Epithelial cell of esophagus (primary cell): ENCODE measurements at places on chromosomes 4 and X.
A peak's percentile ranks its signal among the peaks of the same experiment; 100 is the strongest.

DNA sequence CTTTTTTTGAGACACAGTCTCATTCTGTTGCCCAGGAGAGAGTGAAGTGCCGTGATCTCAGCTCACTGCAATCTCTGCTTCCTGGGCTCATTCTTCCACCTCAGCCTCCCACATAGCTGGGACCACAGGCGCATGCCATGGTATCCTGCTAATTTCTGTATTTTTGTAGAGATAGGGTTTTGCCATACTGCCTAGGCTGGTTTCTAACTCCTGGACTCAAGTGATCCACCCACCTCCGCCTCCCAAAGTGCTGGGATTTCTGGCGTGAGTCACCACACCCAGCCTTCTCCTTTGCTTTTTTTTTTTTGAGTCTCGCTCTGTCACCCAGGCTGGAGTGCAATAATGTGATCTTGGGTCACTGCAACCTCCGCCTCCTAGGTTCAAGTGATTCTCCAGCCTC lies 94.1 kb downstream of the PDS5A start:
- DNase-seq = peak; percentile 38

DNA sequence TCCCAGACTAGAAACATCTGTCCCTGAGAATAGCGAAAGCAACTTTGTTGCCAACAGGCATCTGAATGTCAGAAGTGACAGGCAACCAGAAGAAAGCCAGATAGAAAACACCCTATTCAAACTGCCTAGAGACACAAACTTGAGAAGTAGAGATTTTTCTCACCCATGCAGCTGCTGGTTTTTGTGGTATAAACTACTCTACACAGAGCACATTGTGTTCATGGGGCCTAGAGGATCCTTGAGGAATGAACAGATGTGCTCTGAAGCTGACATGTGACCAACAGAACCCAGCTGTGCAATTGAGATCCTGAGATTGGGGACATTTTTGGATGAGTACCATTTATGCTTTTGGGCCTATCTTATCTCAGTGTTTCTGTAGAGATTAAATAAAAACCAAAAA lies 63.6 kb upstream of the NRK start:
- DNase-seq = no peak

DNA sequence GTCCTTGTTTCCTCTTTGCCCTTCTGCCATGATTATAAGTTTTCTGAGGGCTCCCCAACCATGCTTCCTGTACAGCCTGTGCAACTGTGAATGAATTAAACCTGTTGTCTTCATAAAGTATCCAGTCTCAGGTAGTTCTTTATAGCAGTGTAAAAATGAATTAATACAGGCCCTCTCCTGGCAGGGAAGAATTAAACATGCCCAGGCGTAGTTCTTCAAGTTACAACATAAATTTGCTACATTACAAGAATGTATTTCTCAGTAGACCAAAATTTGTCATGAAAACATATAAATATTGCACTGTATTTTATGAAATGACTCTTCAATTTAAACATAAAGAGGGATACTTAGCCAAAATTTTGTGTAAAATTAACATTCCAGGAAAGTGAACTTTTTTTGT lies 1089.9 kb upstream of the PCDH10 start:
- DNase-seq = peak; percentile 77

DNA sequence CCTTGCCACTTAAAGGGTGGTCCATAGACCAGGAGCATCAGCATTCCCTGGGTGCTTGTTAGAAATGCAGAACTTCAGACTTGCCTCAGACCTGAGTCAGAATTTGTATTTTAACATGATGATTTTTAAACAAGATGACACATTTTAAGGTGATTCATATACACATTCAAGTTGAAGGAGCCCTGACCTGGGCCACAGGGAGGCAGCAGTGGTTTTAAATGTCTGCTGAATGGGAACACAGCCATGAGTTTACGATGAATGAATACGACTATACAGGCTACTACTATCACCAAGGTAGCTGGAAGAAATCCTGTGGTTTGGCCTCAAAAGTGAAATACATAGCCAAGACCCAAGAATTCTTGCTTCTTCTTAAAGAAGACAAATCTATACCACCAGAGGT lies 2.9 kb downstream of the HDAC8 start:
- DNase-seq = peak; percentile 77

GRCh38 chrX:112457788-112458187 lies 221.9 kb downstream of the LHFPL1 start:
- DNase-seq = no peak

DNA sequence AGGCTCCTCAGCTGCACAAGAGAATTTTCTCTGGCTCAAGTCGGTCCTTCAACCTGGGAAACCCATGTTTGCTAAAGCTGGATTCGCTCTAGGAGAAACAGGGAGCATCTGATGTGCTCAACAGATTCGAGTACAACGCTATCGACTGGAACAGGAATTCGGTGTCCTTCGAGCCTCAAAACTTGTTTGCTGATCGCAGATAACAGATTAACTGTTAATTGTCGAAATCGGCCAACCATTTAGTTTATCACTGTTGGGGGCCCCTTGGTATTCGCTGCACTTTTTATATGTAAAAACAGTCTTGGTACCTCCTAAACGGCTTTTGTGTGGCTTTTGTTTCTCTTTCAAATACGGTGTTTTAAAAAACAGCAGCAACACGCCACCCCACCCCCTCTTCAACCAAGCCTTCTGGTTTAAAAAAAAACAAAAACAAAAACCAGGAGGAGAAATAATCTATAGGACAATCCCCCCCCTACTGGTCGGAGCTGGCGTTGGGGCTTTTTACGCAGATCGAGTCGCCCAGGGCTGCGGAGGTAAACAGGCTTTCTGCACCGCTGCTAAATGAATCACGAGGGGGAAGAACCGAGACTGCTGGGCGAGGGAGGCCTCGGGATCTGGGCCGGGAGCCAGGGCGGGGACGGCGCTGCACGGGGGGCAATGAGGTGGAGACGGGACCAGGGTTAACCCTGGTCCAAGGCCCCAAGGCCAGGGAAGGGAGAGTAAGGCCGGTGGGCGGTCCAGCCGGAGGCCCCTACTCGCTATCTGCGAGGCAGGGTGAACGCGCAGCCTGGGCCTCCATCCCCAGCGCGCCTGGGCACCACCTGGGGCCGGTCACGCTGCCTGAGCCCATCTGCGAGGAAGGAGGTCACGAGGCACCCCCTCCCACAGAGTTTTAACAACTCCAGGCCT lies 71.7 kb upstream of the BCOR start:
- peak; percentile 72 for DNase-seq

GRCh38 chr4:28444886-28445496 lies 1584.3 kb downstream of the STIM2 start:
- peak; percentile 55 for DNase-seq

DNA sequence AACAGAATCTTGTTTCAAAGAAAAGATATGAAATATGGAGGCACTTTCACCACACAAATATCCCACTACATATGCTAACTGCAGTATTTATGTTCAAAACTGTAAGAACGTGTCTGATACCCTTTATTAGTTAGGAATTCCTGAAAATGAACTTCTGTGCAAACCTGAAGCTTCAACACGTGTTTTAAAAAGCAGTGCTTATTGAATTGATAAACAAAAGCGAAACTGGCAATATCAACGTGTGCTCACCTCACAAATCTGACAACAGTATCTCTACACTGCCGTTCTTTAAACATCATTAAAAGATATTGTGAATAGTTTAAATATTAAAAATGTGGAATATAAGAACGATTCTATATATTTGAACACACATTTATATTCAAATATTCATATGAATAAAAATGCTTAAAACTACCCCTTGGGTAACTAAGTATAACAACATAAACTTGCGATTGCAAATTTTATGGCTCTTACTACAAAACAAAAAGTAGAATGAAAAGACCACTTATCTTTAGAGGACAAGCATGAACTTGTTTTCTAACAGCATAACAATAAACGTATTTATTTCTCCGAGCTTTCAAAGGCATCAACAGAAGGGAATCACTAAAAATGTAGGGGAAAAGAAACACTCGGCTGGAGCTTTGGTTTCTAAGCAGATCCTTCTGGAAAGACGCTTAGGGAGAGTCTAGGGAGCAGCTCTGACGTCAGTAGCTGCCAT lies at the start of gene LRP2BP:
TSS of gene LRP2BP (minus strand) at position 687 of the 718 bp plus-strand sequence. CDS start 17,738 bp downstream, outside the sequence.
- DNase-seq = no peak

DNA sequence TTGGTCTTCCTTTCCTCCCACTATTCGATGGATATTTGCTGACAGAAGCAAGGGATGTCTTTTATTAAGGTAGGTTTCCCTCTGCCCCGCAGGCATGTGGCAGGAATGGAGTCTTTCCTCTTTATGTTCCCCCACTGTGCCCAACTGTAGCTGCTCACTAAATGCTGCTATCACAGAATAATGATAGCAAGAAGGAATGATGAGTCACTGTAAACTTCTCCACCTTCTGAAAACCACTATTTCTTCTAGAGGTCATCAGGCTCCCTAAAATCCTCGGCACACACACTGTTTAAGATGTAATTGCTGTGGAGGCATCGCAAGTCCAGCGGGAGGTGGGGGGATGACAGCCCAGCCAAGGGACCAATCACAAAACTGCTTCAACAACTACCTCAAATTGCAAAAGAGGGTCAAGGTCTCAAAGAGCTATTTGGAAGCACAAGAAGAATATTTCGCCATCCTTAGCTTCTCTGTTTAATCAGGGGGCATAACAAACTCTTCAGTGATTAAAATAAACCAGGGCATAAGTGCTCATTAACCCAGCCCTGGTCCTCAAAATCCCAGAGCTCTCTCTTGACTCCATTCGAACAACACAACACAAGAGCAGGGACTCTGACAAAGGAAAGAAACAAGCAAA lies 13.9 kb downstream of the QDPR start:
- DNase-seq = no peak

DNA sequence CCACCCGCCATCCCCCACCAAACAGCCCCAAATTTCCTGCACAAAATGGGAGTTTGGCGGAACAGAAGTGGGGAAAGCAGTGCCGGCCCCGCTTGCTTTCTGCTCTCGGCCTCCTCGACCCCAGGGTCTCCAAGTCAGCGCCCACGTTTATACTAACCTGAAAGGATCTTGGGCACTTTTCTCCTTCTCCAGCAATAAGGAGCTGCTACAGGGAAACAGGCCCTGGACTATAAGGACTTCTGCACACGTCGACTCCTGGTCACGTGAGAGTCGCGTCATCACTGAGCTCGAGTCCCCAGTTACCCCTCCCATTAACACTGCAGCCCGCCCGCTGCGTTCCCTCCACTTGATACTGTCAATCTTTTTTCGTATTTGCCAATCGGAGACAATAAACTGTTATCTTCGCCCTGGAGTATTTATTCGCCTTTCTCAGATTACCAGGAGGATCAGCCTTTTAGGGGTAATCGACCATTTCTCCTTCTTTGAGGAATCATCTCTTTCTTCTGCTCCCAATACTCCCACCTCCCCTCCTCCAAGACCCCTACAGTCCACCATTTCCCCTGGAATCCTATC lies at the start of gene TCEAL8:
TSS of gene TCEAL8 (minus strand) at position 235 of the 573 bp plus-strand sequence. CDS start 1,176 bp downstream, outside the sequence.
- DNase-seq = peak; percentile 75

DNA sequence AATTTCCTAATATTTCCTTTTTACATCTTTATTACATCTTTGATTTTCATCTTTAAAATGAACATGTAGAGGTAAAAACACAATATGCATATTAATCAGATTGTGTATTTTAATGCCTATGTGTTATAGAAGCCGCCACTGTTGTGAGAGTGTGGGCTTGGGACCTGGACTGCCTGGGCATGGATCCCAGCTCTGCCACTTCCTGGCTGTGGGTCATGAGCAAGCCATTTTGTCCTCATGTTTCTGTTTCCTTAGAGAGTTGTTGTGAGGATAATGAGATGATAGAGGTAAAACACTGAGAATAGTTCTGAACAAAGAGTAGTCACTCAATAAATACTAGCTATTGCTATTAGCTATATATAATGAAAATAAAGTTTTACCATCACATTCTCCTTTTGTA lies 38.4 kb upstream of the SCOC start:
- DNase-seq = no peak

DNA sequence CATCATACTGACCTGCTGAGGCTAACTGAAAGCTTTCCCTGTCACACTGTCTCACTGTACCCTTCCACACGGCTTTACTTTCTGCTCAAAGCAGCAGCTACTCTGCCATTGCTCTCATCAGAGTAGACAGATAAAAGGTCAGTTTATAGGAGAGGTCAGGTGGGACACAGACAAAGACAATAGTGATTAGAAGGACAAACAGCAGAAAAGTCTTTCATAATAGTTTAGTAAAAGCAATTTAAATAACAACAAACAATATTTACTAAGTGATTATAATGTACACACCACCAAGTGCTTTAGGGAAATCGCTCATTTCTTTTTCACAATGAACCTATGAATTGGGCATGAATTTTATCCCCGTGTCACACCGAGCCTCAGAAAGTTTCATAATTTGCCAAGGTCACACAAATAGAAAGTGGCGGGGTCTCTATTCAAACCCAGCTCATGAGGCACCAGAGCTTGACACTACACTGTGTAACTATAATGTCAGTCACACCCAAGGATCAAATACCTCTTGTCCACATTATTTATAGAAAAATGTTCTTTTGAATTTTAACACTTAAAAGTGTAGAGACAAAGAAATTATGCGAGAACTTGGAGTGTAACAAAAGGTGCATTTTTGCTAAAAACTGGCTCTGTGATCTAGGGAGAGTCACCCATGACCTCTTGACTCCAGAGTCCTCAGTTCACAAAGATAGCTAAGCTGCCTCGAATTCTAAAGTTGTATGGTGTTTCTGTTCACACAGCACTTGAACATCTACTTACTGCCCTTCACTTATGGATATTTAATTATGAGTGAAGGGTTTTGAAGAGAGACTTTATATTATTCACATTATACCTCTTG lies 24.5 kb upstream of the SORBS2 start:
- DNase-seq = no peak

GRCh38 chr4:47498899-47499298 lies 13.8 kb downstream of the ATP10D start:
- no peak for DNase-seq

- peak; percentile 14 for DNase-seq
These were observed 56.4 kb upstream of the SCML1 start for GRCh38 chrX:17680732-17681413.

DNA sequence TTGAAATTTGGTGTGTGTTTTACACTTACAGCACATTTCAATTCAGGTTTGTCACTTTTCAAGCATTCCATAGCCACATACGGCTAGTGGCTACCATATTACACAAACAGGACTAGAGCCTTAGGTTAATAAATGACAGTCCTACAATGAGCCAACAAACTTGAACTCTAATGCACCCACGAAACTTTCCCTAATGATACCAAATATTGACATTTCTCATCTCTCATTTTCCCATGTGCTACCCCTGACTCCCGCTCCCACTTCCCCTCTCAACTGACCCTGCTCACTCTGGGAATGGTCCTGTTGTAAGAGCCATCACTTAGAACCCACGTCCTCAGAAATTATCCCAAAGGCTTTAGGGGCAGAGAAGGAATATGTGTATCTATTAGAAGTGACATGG lies 4.9 kb upstream of the TLR10 start:
- DNase-seq = no peak

DNA sequence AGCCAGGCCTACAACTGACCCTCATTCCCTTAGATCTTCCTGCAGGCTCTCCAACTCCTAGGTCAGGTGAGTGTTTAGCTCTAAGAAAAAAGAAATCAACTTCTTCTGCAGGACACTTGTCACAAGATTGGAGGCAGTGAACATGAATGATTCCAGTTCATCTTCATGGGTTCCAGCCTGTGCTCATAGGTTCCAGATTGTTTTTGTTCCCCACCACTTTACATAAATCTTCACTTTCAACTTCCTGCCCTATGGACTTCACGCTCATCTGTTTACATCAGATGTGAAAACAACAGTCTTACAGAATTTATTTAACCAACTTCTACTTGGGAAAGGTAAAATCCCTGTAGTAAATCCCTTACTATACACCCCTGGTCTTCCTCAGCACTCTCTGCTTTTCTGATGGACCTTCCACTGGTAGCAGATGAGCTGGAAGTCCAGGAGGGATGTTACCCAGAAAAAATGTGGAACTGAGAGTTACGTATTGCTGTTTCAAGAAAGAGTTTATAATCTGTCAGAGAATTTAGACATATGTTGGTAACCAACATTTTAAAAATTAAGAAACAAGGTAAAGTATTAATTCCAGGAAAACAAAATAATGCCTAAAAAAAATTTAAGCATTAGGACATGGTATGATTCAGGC lies 62.4 kb downstream of the ANAPC10 start:
- DNase-seq = no peak
